ENCODE measurements at places on chromosomes 13 and 19.

DNA sequence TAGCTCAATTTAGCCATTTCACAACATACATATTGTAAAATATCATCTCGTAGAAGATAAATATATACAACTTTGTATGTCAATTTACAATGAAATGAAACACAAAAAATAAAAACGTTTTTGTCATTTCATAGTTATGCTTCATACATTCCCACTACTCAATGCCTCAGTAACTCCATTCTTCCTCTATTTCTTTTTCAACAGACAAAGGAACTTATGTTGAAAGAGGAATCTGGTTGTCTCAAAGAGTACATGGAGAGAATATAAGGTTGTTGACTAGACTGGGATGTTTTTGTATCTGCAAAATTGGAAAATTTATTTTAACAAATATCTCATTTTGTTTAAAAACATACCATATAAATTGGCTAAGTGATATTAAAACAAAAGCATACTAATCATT is 12.8 kb downstream of the KCTD12 start:
- DNase-seq: no peak
- no peak overlapping the region for H3K27ac ChIP-seq
- no peaks in the 10 kb centered on the region for H3K27me3 ChIP-seq
- no peaks in the 10 kb centered on the region for H3K4me1 ChIP-seq
- no peaks in the 10 kb centered on the region for H3K36me3 ChIP-seq

DNA sequence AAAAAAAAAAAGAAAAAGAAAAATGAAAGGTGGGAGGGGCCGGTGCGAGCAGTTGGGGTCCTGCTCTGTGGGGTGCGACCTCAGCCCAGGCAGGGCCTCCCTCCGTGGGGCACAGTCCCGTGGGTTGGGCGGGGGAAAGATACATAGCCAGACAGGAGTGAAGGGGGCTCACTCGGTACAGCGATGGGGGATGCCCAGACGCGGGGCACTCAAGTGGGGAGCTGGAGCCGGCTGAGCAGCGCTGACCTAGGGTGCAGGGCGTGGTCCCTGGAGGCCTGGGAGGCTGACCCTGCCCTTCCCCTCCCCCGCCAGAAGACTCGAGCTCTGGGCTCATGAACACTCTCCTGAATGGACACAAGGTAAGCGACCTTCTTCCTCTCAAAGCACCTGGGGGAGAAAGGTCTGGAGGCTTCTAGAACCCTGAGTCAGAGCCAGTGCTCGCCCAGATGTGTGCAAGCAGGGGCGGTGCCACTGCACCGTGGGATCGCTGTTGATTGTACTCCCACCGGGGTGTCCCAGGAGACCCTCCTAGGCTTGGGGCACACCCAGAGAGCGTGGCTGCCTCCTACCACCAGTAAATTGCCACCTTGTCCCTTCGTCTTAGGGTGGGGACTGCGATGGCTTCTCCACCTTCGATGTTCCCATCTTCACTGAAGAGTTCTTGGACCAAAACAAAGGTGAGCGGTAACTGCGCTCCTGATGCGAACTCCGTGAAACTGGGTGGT is 3.4 kb downstream of the HMG20B start:
- peak overlapping the region; percentile 54 for H3K27ac ChIP-seq
- DNase-seq: no peak
- peaks cover 34% of the 10 kb centered on the region for H3K4me1 ChIP-seq
- H3K27me3 ChIP-seq: no peaks in the 10 kb centered on the region
- peak overlapping the region; percentile 35 for H3K4me3 ChIP-seq

DNA sequence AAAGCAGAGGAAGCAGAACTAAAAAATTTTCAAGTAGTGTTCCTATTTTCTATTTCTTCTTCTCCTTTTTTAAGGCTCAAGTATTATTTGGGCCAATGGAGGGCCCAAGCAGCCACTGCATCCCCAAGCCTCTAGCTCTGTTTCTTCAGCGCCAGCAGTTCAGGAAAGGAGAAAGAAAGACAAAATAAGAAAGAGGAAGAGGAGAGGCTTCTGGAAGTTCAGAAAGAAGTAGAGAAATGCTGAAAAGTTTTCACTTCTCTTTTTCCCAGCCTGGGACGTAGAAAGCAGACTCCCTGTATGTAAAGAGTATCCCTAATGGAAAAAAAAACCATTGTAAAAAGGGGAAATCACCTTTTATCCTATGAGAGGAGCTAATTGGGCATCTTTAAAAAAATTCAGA is 165.5 kb upstream of the KLF12 start:
- H3K4me3 ChIP-seq: no peak overlapping the region
- no peaks in the 10 kb centered on the region for H3K27me3 ChIP-seq
- no peak overlapping the region for H3K27ac ChIP-seq
- no peaks in the 10 kb centered on the region for H3K36me3 ChIP-seq
- no peak for DNase-seq

DNA sequence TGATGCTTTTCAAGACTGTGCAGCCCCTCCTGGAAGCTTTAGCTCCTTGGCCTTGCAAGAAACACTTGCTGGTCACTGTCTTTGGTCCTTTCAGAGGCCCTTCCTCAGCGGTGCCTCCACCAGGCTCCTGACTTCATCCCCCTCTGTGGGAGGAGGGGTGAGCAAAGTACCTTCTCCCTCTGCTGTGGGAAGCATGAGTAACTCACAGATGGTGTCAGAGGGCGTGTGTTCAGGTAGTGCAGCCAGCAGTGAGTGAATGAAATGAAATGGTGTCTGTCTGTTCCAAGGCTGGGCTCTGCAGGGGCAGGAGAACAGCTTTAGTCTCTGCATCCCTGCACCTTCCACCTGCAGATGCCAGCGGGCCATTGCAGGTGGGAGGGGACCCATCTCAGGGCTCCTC is 102.9 kb downstream of the SHISA2 start:
- no peaks in the 10 kb centered on the region for H3K27me3 ChIP-seq
- no peak overlapping the region for H3K4me3 ChIP-seq
- no peak overlapping the region for H3K27ac ChIP-seq
- H3K36me3 ChIP-seq: no peaks in the 10 kb centered on the region
- H3K4me1 ChIP-seq: no peaks in the 10 kb centered on the region

DNA sequence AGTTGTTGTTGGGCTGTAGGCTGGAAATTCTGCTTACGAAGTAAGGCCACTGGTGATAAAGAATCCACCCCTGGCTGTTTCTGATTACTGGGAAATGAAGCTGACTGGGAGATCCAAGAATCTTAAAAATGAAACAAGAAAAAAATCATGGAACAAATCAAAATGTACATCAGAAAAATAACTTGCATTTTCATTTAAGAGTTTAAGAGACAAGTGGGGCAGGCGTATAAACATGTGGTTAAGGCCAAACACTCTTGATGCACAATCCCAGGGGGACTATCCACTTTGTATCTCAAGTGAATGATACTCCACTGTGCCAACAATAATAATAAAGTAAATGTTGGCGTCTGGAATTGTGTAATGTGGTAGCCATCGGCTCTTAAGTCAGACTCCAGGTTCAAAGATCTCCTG is 24.6 kb downstream of the ZMYM5 start:
- no peak overlapping the region for H3K4me3 ChIP-seq
- H3K36me3 ChIP-seq: peaks cover 21% of the 10 kb centered on the region
- H3K4me1 ChIP-seq: no peaks in the 10 kb centered on the region
- H3K27ac ChIP-seq: no peak overlapping the region
